ENCODE measurements at places on chromosomes 6 and 20.

GRCh38 chr20:53743607-53744260 lies 150.1 kb upstream of the ZNF217 start:
- no peak for DNase-seq

DNA sequence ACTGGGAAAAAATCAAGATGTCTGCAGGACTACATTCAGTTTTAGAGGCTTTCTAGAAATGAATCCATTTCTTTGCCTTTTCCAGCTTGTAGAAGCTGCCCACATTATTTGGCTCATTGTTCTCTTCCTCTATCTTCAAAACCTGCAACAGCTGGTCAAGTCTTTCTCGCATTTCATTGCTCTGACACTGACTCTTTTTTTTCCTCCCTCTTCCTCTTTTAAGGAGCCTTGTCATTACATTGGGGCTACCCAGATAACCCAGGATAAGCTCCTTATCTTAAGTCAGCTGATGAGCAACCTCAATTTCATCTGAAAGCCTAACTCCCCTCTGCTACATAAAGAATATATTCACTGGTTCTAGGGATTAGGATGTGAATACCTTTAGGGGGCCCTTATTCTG lies 53.2 kb upstream of the CEP162 start:
- no peak for DNase-seq

DNA sequence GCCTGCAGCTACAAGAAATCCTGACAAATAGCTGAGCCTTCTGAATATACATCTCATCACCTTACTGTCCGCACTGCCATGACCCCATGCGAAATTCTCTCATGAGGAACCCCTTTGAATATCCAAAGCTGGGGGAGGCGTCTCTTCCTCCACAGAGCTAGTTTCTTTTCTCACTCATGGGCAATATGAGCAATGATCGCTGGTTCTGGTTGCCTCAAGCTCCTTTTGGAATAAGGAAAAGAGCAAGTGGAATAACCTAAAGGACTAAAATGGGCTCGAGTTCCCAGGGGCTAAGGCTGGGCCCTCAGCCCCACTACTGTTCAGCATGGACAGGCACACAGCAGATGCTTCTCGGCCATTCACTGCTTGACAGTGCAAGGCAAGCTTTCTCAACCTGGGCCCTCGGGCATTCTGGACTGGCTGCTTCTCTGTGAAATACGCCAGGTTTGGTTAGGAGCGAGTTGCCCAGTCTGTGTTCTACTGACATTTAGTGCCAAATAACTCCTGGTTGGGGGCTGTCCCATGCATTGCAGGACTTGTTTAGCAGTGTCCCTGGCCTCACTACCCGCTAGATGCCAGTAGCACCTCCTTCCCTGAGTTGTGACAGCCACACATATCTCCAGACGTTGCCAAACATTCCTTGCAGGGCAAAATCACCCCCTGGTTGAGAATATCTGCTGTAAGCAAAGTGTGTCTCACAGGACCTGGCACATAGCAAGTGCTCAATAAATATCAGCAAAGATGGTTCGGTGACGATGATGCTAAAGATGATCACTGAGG lies 156.8 kb downstream of the CEBPB start:
- no peak for DNase-seq

DNA sequence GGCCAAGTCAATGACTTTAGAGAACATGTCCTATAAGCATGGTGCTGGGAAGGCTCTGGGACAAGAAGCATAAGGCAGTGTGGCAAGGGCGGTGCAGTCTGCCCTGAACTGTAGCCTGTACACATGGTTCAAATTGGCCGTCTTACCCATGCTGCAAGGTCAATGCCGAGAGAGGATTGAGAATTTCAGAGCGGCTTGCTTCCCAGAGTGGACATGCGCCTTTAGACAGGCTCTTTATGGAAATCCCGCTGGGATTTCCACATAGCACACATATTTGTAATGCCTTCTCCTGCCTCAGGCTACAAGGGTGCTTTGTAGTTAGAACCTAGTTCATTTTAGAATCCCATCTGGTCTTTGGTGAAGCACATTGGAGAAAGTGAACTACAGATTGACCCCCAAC lies 36.1 kb upstream of the CEP162 start:
- DNase-seq, result no peak

- DNase-seq, result no peak
Observed at GRCh38 chr20:4770026-4770425, 48.3 kb downstream of the PRND start.
